ENCODE measurements at places on chromosomes 16 and 17.

DNA sequence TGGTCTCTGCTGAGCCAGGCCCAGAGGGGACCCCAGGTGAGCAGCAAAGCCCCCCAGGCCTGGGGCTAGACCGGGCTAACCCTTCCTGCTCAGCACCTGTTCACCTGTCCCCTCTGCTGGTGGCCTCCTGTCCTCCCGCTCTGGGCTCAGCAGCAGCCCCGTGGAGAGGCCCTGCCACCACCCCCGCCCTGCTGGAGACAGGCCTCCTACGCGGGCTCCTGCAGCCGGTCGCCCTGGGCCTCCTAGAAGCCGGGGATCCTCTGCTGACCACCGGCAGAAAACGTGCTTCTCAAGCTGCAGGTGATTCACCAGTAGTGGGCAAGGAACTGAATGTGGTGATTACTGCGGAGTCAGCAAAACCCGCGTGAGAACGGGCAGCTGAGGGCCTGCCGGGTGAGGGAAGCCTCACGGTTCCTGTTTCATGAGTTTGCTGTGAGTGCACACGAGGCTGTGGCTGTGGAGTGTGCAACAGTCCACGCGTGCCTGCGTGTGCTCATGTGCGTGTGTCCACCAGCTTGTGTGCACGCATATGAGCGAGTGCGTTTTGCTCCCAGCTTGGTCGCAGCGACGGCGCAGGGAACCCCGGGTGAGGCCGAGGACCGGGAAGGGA is 792 bp downstream of the SECTM1 start:
- no peak for DNase-seq

DNA sequence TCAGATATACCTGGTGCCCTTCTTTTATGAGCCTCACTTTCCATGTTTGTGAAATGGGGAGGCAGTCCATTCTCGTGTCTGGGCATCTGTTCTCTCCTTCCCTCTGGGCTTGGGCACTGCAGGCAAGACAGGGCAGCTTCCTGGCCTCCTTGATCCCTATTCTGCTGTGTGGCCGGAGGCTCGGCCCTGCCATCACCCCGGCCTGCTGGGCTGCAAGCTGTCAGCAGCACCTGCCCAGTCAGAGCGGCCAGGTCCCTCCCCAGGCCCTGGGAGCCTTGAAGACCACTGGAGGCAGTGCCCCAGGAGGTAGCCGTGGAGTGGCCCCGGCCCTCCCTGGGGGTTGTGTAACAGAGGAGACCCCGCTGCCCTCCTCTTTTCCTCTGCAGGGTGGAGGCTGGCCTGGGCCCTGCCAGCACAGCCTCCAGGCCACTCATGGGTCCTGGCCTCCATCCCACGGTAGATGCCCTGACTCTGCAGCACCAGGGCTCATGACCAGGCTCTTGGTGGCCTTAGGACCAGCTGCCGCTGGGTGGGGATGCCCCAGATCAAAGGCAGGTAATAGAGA is 9.2 kb downstream of the KCNJ12 start:
- no peak for DNase-seq

- DNase-seq = no peak
These were observed 72.9 kb downstream of the TIMM22 start for GRCh38 chr17:1069847-1070246.

- peak; percentile 42 for DNase-seq
These were observed 28.4 kb upstream of the EMP2 start for GRCh38 chr16:10608687-10609401.

GRCh38 chr17:38508570-38508950 is 80.3 kb downstream of the ARHGAP23 start:
- DNase-seq = no peak

- DNase-seq = no peak
These were observed 13.4 kb downstream of the EMC8 start for GRCh38 chr16:85785927-85786326.

- DNase-seq = no peak
These were observed 53.5 kb downstream of the DNAH3 start for GRCh38 chr16:21097151-21097550.

GRCh38 chr16:7182510-7183109 is 150.0 kb upstream of the RBFOX1 start:
- DNase-seq = no peak

- DNase-seq = no peak
These were observed 16.1 kb downstream of the ADGRG1 start for GRCh38 chr16:57644383-57645014.

DNA sequence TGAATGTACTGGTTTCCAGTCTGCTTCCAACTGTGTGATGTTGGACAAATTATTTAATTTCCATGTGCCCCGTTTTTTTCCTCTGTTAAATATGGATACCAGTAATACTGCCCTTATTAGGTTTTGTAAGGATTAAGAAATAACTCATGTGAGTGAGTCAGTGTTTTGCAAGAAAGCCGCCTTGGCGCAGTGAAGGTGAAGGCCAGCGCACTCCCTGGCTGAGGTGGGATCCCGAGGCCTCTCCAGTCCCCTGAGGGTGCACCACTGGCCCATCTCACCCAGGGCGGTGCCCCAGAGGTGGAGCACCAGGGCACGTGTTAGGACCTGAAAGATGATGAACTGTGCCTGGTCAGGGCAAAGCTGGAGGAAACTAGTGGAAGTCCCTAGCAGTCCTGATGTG is 43.5 kb downstream of the PHKB start:
- DNase-seq = no peak

DNA sequence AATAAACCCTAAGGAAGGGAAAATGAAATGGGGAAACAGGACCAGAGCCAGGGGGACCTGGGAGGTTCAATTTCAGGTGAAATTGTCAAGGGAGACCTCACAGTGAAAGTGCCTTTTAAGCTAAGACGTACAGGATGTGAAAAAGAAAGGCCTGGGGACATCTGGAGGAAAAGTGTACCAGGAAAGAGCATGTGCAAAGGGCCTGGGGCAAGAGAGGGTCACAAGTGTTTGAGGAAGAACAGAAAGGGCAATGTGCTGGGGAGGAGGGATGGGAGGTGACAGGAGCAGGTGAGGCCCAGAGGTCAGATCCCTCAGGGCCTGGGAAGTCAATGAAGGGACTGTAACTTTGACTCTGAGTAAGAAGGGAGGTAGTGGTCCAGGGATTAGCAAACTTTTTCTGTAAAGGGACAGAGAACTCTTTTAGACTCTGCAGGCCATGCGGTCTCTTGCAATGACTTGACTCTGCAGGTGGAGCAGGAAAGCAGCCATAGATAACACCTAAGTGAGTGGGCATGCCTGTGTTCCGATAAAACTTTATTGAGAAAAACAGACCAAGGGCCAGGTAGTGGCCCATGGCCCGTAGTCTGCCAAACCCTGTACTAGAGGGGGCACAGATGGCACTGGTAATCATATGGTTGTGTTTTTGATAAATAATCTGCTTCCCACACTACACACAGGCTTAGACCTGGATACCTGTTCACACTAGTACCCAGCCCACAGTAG is 93.8 kb downstream of the LITAF start:
- DNase-seq = no peak

DNA sequence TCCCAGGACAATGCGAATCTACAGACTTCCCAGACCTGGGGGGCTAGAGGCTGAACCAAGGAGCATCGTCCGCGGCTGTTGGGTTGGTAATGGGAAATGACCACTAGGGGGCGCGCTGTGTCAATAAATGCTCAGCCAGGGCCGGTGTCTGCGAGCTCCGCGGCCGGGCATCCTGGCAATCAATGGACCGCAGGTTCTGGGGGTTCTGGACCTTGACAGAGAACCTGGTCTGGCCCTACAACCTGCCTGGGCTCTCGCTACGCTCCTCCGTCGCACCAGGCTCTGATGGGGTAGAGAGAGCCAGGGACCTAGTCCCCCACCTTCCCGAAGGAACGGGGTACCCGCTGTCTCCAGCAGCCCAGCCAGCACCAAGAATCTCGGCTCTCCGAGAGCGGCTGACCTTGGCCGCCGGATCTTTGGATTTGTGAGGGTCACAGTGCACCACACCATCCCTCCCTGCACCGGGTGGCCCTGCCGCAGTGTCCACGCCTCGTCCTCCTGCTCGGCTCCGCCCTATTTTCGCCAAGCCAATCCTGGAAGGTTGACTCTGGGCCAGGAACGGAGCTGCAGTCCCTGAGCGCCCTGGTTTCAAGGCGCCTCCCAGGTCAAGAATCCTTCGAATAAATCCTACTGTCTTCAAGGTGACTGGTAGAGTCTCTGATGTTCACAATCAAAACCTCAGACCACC is 20.4 kb upstream of the BEAN1 start:
- DNase-seq = peak; percentile 52

DNA sequence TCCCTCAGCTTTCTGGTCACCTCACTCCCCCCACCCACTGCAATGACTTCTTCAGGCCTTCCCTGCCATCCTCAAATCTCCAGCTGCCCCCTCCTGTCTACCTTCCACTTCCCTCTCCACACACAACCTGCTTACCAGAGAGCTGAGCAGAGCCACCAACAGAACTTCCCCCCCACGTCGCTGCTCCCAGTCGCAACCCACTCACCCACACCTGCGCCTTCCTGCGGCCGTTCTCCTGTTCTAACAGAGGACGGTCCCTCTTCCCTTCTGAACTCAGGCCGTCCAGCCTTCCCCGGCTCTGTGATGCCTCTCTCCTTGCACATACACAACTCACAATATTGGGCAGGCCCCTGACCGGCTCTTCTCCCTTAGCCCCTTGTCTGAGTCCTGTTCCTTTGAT is 13.6 kb upstream of the NLRC5 start:
- DNase-seq = no peak

DNA sequence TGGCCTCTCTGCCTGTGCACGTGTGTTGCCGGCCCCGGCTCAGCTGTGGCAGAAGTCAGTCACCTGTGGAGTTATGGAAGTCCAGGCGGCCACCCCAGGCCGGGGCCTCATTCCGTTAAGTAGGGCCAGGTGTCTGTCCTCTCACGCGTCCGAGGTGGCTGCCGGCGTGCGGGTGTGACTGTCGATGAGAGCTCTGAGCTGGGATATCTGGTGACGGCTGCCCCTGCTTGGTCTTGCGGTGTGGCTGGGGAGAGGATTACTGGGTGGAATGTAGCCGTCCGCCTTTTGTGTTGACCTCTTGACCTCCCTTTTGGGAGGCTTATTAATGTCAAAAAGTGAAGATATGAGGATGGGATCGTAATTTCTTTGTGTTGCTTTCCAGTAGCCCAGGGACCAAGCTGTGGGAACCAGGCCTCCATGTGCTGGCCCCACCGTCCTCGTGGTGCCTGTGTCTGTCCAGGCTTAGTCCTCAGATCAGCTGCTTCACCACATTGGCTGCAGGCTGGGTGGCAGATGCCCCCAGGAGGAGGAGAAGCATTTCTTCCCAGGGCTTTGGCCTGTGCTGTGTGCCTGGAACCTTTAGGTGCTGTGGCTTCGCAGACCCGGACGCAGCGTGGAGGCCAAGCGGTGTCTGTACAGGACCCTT is 23.0 kb upstream of the ZNF750 start:
- no peak for DNase-seq

- no peak for DNase-seq
These were observed 6.8 kb downstream of the EFCAB13 start for GRCh38 chr17:47330548-47330947.

- peak; percentile 42 for DNase-seq
These were observed at the start of gene CBFA2T3 for GRCh38 chr16:88977018-88977811. CBFA2T3 (minus strand) TSS chr16:88977207; CDS start chr16:88976807, 400 bp downstream.

DNA sequence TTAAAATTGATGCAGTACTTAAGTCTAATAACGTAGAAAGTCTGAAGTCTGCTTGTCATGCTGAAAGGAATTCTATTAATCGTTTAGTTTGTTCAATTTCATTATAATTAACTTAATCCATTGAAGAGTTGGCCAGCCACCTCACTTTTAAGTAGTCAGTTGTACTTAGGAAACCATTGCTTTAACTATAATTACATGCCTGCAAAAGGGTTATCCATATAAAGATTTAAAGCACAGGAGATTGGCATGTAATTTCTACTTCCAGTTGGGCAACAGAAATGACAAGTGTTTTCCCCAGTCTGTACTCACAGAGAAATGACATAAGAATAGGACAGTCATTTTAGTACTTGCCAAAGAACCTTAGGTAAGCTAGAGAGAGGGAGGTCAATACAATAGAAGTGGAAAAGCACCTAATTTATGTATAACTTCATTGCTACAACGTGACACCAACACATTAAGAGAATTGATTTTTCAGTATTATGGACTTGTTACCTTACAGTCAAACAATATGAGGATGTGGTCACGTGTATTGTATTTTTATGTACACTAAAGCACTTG is 3.7 kb upstream of the USP32 start:
- DNase-seq = no peak

- DNase-seq = no peak
These were observed 35.1 kb upstream of the KSR1 start for GRCh38 chr17:27421111-27421510.

DNA sequence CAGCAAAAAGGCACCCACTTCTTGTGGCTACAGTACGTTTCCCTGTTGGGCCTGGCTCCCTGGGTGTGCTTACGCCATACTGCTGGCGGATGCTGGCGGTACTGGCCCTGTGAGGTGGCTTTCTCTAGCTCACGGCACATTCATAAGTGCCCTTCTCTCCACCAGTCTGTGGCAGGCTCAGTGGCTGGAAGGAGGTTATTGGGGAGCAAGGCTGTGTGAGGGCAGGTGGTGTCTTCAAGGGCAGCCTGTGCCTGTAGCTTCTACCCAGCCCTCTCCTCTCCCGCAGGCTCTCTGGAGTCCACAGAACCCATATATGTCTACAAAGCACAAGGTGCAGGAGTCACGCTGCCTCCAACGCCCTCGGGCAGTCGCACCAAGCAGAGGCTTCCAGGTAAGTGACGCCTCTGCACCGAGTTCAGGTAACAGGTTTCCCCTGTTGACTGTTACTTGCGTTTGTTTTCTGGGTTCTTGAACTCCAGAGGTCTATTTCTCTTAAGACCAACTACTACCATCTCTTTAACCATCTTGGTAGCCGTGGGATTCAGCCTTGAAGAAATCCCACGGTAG is 20.6 kb downstream of the NTAN1 start:
- no peak for DNase-seq

DNA sequence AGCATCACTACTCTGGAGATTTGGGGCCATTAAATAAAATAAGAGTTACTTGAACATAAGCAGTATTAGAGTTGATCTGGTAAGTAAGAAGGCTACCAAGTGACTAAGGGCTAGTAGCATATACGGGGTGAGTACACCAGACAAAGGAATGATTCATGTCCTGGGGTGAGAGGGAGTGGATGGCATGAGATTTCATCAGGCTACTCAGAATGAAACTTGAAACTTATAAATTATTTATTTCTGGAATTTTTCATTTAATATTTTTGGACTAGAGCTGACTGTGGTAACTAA is 2.3 kb downstream of the SLFN5 start:
- DNase-seq = no peak

- no peak for DNase-seq
These were observed 22.4 kb downstream of the SLC35G3 start for GRCh38 chr17:35171834-35172233.

DNA sequence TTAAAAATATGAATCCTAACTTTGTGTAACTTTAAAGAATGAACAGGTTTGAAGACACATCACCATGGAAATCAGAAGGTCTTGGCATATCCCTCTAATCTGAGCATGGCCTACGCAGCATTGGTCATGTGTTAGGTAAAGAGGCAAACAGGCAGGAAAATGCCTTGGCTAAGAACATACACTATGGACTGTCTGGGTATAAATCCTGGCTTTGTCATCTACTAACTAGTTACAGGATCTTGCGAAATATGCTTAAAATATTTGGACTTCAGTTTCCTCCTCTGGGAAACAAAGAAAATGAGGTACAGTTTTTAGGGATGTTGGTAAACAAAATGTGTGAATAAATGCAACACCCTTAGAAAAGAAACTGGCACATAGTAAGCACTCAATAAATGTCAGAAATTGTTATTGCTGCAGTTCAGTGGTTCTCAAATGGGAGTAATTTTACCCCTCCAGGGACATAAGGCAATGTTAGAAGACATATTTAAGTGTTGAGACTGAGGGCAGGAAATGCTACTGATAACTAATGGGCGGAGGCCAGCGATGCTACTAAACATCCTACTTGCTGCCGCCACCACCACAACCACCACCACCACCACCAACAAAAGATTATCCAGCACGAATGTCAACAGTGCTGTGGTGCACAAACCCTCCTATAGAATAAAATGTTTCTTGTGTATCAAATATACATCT is 770.8 kb upstream of the SOX9 start:
- no peak for DNase-seq

All from anterior cingulate cortex (tissue), 58 donors.